ENCODE measurements at places on chromosomes 7 and 10.

DNA sequence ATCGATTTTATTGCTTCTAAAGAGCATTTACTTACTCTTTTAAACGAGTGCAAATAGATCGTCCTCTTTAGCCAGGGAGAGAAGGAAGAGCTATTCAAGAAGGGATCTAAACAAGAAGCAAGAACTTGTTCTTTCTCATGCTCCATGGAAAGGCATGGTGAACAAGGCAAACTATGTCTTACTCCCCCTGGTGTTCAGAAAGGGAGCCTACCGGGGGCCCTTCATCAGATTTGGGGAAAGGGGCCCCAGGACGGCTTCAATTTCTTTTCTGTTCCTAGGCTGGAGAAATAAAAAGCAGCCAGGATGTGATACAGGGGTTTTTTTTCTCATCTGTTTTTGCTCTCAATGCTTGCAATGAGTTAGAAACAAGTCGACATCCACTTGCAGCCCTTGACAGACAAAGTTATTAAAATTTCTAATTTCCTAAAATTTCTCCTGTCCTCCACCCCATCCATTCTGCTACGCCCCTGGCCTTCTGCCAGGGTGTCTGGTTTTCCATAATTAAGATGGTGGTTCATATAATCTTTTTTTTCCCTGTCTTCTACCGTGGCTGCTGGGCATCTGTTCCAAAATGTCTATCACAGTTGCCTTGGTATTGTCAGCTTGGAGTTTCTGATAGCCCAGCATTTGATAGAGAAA, 214.4 kb downstream of the CREB5 start:
- DNase-seq: no peak

GRCh38 chr7:140675726-140676125, 3.0 kb downstream of the ADCK2 start:
- no peak for DNase-seq

- no peak for DNase-seq
Observed at GRCh38 chr10:56090914-56091540, 270.0 kb downstream of the ZWINT start.

DNA sequence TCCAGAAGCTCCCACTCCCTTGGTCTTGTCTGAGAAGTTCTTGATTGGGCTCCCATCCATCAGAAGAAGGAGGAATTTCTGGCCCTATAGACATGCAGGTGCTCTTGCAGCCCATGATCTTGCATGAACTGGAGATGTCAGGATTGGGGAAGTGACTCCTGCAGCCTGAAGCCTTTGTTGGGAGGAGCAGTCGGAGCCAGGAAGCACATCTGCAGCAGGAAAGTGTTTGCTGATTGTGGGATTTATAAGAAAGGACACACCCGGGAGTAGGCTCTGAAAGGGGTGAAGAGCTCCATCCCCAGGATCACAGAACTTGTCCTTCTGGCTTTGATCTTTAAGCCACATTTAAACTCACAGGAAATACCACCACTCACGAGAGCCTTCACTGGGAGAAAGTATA, 185.2 kb downstream of the DYNC1I1 start:
- no peak for DNase-seq

GRCh38 chr10:29810816-29811215, 176.0 kb upstream of the SVIL start:
- no peak for DNase-seq

DNA sequence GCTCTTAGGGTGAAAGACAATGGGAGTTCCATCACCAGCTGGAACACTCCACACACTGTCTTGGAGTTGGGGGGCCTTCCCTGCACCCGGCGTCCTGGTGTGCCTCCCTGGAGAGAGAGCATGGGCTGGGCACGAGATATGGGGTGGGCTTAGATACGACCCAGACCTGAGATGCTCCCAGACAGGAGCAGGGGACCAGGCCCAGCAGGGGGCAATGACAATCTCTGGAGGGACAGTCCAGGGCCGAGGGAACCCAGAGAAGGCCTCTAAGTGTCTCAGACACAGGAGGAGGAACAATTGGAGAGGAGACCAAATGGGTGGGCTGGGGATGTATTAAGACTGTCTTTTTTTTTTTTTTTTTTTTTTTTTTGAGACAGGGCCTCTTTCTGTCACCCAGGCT, 40.0 kb downstream of the MYL10 start:
- DNase-seq: no peak

DNA sequence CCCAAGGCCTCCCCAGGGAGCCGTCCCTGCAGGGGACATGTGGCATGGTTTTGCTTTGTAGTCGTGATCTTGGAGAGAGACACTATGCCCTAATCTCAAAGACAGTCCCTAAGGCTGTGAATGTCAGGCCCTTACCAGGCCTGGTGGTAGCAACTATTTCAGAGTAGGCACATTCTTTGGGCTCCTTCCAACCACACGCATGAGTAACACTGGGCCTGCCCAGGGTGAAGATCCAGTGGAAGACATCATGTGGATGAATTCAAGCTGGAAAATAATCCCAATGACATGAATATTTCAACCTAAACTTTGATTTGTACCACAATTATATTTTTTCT, 39.5 kb upstream of the INSIG1 start:
- DNase-seq: no peak

GRCh38 chr10:15439341-15439842, 68.3 kb upstream of the FAM171A1 start:
- DNase-seq: no peak

DNA sequence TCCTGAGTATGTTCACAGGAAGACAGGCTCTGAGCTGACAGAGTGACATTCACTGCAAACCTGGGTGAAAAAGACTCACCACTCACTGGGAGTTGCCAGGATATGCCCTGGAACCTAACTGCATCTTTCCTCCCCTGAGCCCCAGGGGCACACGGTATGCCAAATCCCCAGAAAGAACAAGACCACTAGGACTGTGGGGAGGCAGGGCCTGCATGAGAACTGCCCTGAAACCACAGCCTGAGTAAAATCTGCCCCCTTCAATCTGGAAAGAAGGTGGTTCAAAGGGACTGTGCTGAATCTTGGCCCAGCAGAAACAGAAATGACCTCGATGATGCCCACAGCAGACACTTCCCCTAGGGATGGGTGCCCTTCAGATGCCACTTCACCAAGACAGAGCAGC, 6.5 kb downstream of the FAM53B start:
- no peak for DNase-seq

DNA sequence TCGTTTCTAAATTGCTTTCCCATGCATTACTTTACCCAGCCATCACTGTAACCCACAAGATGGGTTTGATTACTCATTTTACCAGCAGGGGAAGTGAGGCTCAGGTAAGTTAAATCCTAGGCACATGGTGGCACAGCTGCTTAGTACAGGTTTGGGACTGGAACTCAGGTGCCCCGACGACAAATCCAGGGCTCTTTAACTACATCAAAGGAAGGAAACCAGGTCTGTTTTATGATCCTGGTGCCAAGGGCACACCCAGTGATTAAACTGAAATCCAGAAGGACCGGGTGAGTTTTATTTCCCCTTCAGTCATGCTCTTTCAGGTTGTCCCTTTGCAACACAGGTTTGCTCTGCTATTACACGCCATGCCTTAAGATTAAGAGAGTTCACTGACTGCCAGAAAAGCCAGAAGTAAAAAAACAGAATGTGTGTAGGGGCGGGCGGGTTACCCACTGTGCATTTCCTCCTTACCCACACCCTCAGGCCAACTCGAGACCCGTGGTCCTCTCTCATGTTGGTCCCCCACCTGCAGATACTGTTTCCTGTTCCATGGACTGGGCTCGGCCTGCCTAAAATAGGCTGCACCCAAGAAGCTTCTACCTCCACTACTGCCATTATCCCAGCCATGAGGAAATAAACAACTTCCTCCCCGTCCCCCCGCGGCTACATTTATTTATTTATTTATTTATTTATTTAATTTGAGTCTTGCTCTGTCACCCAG, 55.1 kb upstream of the KDM7A start:
- DNase-seq: no peak

DNA sequence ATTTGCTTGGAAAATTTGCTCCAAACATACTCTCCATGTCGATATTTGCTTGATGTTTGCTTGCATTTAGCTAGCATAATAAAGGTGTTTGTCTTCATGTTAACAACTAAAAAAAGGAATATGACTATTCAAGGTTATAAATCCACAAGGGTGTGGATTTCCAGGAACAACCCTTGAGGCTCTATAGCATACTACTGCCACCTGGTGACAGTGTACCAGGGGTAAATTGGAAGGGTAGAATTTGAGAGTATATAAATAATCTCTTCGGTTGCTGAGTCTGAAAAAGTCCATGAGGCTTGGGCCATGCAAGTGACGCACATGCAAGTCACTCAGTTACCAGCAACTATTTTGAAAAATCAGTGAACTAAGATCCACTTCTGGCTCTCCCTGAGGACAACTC, 68.4 kb downstream of the SLIT1 start:
- no peak for DNase-seq

DNA sequence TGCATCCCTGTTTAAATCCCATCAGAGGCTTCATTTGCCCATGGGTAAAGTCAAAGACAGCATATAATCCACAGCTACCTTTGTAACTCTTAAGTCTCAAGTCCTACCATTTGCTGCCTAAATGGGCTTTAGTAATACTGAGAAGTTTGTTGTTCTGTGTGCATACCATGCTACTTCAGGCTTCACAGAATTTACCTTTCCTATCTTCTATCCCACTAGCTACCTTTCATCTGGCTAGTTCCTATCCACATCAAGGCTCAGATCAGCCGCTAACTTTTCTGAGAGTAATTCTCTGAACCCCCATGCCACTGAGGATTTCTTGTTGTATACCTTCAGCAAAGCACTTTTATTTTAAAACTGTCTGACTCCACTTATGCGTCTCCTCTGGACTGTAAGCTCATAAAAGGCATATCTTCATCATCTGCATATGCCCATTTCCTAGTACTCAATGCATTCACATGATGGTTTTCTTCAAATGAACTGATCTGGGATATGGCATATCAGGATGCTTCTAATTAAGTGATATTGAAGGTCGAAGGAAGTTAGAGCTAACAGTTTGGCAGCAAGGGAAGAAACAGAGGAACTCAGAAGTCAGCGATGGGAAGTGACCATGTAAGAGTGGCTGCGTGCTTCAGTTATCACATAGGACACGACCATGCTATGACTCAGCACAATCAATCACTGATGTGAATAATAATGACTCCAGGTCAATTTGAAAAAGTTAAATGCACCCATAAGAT, 283.9 kb upstream of the DKK1 start:
- no peak for DNase-seq

GRCh38 chr7:29866490-29866930, 60.2 kb downstream of the WIPF3 start:
- no peak for DNase-seq

GRCh38 chr7:99615989-99616358, 772 bp upstream of the ZSCAN25 start:
- no peak for DNase-seq

DNA sequence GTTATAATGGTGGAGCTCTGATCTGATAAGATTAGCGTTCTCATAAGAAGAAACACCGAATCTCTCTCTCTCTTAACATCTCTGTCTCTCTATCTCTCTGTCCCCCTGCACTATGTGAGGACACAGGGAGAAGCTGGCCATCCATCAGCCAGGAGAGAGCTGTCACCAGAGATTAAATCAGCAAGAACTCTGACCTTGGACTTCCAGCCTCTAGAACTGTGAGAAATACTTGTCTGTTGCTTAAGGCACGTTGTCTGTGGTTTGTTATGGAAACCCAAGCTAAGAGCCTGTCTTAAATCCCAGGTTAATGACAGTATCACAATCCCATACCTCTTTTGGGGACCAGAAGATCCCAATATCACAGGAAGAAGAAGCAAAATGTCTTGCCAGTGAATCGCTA, 132.0 kb upstream of the AKR1E2 start:
- DNase-seq: no peak

- DNase-seq: no peak
Observed at GRCh38 chr10:133009218-133009950, 67.0 kb upstream of the CFAP46 start.

DNA sequence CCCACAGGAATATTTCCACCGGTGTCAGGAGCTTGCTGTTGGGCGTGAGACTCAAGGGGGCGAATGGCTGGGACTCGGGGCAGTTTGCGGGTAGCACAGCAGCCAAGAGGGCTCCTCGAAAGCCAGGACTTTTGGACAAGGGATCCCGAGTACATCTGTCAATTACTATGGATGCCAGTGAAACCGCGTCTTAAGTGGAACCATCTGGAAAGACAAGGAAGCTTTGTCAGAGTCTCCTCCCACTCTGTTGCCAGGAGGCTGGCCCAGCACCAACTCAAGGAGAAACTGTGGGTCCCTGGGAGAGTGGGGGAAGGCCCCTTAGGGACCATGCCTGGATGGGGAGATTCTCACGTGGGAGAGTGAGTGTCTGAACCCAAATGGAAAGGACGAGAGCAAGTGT, 57.1 kb downstream of the C10orf143 start:
- no peak for DNase-seq

DNA sequence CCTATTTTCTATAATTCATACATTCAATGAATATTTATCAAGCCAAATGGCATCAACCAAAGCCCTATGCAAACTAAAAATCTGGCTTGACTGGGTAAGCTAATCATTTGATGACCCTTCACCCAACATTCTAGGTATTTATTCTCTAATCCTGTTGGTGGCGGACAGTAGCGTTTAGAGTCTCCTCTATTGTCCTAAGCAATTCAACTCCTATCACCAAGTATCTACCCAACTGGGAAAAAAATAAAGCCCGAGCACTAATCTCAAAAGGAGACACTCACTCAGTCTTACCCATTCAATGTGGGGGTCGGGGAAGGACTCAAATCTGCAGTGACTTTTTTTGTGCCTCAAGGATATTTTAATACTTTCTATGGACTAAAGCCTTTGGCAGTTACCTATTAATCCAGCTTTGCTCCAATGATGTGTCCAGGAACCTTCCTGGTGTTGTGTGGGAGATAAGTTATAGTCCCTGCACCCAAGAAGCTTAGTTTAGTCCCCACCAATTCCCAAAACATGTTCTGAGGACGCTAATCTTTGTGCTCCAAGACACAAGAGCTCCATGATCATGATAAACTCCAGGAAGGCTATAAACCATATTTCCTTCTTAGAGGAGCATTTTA, 30.6 kb downstream of the DNMBP start:
- no peak for DNase-seq

DNA sequence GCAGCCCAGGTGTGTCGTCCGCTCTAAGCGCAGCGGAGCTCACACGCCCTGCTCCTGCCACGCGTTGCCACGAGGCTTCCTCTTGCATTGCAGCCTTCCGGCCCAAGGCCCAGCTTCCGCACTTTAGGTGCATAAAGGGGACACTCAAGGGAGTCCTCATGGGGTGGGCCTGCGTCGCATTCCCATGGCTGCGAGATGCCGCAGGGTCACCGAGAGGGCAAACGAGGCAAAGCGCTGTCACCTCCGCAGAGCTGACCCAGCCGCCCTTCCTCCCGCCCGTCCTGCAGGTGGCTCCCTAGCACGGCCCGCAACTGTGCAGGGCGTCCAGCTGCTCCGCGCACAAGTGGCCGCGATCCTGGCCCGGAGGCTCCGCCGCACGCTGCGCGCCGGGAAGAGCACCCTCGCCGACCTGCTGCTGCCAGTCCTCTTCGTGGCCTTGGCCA, 283.5 kb downstream of the ABCA13 start:
- DNase-seq: no peak

GRCh38 chr7:152866791-152867501, 107.4 kb downstream of the ACTR3B start:
- DNase-seq: no peak
